ENCODE measurements at places on chromosomes 12 and 14.

- no peak for DNase-seq
Measured at GRCh38 chr12:25504744-25505143, 48.3 kb downstream of the LMNTD1 start.

DNA sequence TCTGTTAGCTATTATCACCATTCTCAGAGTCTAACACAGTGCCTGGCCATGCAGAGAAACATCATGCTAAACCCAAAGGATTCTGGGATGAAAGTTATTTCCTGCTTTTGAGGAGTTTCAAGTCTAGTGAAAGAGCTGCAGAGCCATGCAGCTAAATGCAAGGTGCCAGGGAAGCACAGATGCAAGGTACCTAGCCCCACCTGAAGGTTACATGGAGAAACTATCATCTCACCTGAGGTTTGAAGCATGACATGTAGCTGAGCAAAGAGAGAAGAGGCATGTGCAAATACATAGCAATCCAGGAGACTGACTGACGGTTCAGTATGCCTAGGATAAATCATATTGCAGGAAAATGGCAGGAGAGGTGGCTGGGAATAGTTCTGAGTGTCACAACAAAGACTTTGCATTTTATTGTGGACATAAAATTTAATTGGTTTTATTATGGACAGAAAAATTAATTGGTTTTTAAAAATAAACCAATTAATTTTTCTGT is 170.4 kb downstream of the PRKD1 start:
- DNase-seq = no peak

DNA sequence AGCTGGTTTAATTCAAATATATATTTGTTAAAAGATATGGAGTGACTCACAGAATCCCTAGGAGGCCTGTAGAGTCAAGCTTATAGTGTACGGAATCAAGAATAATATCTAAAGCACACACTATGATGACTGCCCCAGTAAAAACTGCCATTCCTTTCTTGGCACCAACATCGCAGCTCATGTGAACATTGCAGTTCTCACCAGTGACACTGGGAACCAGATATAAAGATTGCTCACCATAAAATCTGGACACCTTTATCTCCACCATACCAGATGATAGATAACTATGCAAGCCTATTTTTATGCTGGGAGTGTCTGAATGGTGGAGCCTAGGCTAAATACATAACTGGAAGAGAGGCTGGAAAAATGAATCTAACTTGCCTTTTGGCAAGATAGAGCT is 463.9 kb upstream of the TBX3 start:
- DNase-seq = no peak

GRCh38 chr12:69211160-69211559 is 28.2 kb upstream of the CPSF6 start:
- no peak for DNase-seq

- DNase-seq = no peak
Measured at GRCh38 chr12:16096273-16096849, 181.1 kb downstream of the SLC15A5 start.

Measured in stimulated activated CD4-positive, alpha-beta T cell treated with anti-CD3 and anti-CD28 coated beads, Interleukin-4, amount 100 ng/mL, for 1 hour (primary cell).